ENCODE measurements at places on chromosomes 5 and 9.

DNA sequence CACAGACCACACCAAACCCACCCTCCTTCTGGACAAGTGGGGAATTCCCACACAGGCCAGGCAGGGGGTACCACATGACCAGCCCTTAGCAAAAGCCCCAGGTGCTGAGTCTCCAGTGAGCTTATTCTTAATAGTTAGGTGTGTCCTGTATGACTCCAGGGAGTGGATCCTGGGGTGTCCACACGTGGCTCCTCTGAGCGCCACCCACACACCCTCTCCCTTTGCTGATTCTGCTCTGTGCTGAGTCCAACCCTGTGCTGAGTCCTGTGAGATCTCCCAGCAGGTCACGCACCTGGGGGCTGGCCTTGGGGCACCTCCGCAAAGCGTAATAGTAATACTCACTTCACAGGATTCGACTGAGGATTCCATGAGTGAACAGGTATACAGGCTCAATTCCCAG lies 12.7 kb downstream of the LRRC14B start:
- no peak for DNase-seq

DNA sequence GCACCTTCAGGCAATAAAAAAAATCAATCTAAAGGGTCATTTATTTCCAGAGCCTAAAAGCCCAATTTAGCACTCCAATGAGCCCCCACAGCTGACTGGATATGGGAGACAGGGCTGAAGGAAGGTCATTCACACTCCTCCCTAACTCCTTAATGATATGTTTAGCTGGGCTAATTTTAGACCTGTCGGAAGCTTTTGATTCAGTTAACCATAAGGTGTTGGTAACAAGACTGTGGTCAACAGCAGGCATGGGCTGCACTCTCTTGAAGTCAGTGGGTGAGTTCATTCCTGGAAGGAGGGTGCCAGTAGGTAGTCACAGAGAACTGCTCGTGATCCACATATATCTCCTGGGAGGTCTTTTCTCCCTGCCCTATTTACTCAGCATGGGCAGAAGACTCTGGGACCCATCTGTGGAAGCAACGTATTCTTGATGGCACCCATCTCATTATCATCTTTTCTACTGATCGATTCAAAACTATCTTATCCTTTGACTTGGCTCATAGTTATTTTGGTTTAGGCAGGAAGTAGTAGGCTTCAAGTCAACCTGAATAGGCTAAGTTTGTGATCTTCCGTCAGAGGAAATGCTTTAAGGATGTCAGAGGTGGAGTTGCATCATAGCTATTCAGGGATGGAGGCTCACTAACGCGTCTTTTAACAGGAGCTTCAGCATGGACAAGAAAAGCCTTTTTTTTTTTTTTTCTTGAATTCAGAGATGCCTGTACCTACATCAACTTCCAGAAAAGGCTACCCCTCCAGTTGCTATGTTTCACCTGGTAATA lies 367.7 kb upstream of the SLC30A5 start:
- DNase-seq, result no peak

DNA sequence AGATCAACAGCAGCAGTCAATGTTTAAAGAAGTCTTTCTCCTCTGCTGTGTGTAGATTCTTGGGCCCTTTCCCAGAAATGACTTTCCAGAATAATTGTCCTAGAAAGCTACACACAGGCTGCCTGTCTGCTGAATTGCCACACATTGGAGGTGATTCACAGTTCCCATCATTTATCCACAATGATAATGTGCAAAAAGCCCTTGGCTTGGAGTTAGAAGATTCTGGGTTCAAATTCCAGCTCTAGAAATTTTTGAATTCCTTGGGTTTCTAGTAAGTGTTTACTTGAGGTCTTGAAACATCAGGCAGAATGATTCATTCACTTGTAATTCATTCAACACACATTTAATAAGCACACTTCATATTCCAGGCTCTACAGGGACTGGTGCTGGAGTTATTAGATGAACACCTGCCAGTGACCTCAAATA lies 28.6 kb upstream of the EPB41L4B start:
- peak; percentile 30 for DNase-seq

GRCh38 chr9:757246-757881 lies 84.1 kb upstream of the DMRT1 start:
- no peak for DNase-seq

GRCh38 chr9:129209580-129209979 lies 31.5 kb upstream of the IER5L start:
- no peak for DNase-seq

GRCh38 chr9:84310883-84311282 lies 29.7 kb downstream of the SLC28A3 start:
- no peak for DNase-seq

DNA sequence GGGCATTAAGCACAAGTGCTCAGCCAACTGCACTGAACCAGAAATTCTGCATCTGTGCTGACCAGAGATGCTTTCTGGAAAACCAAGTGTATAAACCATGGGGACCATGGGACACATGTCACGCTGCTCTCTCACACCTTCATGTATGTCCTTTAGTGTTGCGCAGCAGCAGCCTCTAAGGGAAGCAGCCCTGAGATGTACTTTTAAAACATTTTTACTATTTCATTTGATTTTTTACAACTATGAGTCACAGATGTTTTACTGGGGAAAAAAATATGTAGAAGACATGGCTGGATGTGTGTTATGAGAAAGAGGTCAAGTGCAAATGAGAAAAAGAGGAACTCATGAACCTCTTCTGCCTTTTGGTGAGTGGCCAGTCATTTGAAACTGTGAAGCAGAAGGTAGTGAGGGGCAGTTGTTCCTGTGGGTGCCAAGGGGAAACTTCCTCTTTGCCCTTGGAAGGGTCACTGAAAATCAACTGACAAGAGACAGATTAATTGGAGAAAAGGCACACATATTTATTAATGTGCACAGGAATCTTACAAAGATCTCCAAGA lies 31.4 kb upstream of the SYK start:
- no peak for DNase-seq

DNA sequence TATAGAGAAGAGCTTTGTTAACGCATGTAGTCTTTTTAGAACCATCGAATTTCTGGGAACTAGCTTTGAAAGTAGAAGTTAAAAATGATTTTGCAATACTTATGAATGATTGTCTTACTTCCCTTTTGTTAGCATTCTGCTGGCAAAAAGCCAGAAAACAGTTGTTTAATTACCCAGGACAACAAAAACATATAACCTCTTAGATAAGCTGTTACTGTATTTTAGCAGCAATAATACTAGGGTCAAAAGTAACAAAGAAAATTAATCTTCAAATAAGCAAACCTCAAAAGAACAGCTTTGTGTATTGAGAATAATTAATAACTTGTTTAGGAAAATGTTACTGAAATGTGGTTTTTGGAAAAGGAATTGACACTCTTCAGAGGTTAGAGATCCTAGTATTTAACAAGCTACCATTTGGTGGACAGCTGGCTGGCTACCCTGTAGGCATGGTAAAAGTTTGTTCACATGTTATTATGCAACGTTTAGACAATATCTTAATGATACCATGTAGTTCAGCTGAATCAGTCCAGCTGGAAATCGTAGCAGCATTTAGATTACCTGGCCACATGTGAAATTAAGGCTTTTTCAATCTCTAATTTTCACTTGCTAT lies 3.8 kb downstream of the FGF10 start:
- no peak for DNase-seq

DNA sequence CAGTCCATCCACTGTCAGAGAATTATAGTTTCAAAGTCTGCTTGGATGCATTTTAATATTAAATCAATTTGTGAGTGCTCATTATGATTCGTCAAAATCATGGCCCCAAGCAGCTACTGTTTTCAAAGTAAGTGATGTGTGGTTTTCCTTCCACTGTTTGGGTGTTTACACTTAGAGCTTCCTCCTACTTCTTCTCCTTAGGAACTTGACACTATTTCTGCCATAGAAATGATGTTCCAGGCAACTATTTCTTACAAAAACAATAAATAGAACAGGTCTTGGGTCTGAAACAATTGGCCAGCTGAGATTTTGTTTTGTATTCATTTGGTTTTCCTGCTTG lies 132.8 kb upstream of the RAI14 start:
- DNase-seq, result no peak

GRCh38 chr9:101671567-101671966 lies 66.9 kb downstream of the GRIN3A start:
- DNase-seq, result no peak

GRCh38 chr5:56167519-56167918 lies 65.6 kb downstream of the ANKRD55 start:
- DNase-seq, result no peak

- no peak for DNase-seq
These were observed 389.8 kb downstream of the NR2F1-AS1 start for GRCh38 chr5:93191035-93191817.

GRCh38 chr5:14483504-14484157 lies 98.0 kb upstream of the OTULINL start:
- no peak for DNase-seq

GRCh38 chr5:9564752-9565151 lies 18.9 kb upstream of the SEMA5A start:
- DNase-seq, result no peak

DNA sequence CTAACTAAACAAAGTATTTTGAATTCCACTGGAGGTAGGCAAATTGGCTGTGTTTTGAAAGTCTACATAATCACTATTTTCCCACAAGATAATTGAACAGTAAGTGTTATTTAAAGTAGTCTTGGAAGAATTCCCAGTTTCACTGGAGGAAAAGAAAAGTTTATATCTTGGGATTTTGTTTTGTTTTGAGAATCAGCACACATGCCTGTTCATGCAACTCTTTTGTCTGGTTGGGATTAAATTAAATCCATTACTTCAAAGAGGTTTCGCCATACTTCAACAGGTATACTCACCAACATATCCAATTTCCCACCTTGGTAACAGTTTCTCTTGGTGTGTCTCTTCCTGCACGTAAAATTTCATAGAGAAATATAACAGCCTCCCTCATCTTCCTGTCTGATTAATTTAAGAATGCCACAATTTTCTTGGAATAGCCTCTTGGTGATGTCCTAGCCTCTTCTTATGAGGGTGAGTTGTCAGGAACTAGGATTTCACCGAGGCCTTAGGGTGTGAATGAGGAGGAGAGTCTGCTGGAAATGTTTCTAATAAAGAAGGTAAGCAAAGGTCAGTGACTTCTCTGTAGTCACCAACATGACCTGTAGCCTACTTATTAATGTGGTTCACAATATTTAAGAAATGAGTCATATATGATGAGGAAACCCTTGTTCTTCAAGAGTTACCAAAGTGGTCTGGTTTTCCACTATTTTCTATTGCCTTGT lies 48.1 kb downstream of the ITGA2 start:
- DNase-seq, result peak; percentile 19

DNA sequence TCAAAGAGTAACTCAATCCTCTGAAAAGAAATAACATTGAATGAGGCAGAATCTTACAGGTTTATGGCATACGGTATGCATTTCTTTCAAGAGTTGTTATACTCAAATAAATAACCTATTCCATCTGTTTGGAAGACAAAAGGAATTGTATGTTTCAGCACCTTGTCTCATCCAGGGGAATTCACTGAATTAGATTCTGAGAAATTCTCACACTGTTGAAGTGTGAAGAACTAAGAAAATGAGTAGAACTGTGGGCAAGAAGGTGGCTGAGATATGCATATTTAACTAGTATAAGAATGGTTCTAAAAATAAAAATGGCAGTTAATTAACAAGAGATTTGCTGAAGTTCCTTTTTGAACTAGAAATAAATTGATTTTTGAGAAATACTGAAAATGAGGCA lies 279.3 kb upstream of the DAP start:
- no peak for DNase-seq

GRCh38 chr5:40381016-40381415 lies 298.7 kb upstream of the PTGER4 start:
- no peak for DNase-seq

GRCh38 chr5:81856948-81857928 lies 106.3 kb upstream of the SSBP2 start:
- peak; percentile 86 for DNase-seq

DNA sequence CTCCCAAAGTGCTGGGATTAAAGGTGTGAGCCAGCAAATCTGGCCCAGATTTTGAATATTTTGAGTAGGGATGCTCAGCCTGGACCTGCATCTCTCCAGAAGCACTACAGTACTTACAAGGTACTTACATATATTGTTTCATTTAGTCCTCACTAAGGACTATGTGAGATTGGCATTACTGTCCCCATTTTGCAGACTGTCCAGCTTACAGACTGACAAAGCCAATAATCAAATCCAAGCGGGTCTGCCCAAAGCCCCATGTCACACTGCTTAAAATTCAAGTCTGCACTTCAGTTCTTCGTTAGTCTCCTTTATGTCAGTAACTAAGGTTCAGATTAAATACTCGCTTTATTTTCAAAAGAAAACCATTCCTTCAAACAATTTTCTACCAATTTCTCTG lies 7.1 kb downstream of the MAPKAP1 start:
- no peak for DNase-seq

DNA sequence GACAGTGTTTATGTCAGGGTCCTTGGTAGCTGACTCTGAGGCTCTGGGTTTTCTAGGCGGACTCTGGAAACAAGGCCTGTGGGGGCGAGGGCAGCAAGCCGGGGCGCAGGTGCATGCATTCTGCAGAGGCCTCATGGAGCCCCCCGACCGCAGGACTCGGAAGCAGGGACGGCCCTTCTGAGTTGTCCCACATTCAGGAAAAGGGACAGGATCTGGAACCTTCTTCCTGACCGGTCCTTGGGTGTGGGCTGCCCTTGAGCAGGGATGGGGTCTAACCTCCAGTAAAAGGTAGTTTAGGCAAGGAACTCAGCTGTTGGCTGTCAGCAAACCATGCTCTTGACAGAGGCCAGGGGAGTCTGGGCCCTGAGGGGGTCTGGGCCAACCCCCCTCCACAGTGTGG lies 7.4 kb upstream of the COL5A1 start:
- DNase-seq, result no peak

GRCh38 chr9:135048046-135048757 lies 39.3 kb upstream of the OLFM1 start:
- DNase-seq, result no peak

- no peak for DNase-seq
These were observed 254.6 kb upstream of the CYLC2 start for GRCh38 chr9:102740578-102740977.

- DNase-seq, result no peak
These were observed 25.4 kb upstream of the TTLL11 start for GRCh38 chr9:122118343-122119165.
